Choroid plexus epithelial cell (primary cell): ENCODE measurements at places on chromosomes 1 and 21.

DNA sequence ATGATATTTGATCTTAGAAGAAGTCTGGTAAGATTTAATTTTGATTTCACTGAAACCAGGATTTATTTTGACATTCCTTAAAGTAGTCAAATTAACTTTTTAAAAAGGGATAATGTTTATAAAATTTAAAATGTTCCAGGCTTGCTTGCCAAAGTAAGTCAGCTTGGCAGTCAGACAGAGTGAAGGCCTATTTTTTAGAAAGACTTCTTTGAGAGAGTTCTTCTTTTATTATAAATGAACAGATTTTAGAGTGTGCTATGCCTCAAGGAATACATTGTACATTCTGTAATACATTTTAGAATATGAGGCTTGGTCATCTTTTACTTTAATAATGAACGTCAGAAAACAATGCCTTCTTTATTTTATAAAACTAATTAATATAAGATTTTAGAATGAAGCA lies 138.7 kb downstream of the DISP1 start:
- no peak for DNase-seq

DNA sequence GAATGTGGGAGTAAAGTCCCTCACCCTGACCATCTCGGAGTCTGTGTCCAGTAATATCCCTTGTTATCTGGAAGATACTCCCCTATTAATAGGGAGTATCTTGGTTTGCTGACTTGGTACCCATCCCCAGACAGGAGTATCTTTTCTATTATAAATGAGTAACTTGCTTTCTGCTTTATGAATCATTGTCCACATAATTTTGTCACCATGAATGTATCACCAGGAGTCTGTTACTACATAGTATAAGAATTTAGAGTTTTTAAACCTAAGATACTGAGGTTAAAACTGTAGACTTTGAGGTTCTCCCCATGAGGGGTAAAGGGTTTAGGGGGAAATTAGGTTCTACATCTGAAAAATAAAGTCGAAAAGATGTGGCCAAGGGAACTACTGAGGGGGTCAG lies 175.6 kb downstream of the FCRL5 start:
- no peak for DNase-seq

GRCh38 chr1:94553323-94553730 lies 11.8 kb upstream of the F3 start:
- peak; percentile 86 for DNase-seq

- no peak for DNase-seq
Observed at GRCh38 chr1:158103861-158104522, 76.7 kb upstream of the CD1D start.

GRCh38 chr1:32032275-32032615 lies 18.6 kb downstream of the KHDRBS1 start:
- no peak for DNase-seq

- DNase-seq, result no peak
Observed at GRCh38 chr1:151563376-151563775, 23.3 kb downstream of the TUFT1 start.

GRCh38 chr1:84930831-84931230 lies 37.8 kb upstream of the LPAR3 start:
- no peak for DNase-seq

GRCh38 chr1:234494049-234494448 lies 15.1 kb upstream of the TARBP1 start:
- no peak for DNase-seq

DNA sequence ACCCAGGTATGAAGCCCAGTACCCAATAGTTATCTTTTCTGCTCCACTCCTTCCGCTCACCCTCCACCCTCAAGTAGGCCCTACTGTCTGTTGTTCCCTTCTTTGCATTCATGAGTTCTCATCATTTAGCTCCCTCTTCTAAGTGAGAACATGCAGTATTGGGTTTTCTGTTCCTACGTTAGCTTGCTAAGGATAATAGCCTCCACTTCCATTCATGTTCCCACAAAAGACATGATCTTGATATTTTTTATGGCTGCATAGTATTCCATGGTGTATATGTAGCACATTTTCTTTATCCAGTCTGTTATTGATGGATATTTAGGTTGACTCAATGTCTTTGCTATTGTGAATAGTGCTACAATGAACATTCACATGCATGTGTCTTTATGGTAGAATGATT lies 2.8 kb upstream of the TP53BP2 start:
- no peak for DNase-seq

GRCh38 chr1:228987736-228988506 lies 252.6 kb downstream of the RHOU start:
- no peak for DNase-seq

DNA sequence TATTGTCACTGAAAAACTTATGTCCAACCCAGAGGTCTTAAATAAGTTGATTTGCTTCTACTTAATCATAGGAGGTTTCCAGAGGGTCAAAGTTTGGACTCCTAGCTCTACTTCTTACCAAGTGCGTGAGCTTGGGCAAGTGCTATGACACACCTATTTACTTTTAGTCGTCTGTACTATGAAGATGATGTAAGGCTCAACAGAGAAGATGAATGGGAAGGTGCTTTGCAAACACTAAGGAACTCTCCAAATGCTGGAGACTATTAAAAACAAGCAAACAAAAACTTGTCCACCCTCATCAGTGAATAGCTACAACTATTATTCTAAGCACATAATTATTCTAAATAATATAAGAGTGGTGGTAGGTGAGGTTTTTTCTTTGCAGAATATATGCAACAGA lies 232.3 kb upstream of the USP24 start:
- peak; percentile 28 for DNase-seq

DNA sequence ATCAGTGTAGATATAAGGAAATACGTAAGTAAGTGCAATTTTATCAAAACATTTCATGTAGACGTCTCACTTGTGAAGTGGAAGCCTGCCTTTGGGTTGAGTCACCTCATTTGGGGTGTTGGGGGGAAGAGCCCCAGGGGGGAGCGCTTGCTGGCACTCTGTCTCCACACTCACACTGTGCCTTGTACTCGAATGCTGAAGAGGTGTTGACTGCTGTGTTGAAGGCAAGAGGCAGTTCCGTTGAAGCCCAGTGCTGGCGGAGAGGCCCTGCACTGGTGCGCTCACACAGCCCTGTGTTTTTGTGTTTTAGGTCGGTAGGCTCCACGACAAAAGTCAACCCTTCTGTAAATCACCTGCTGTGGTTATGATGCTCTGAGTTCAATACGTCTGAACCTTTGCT lies 131.9 kb upstream of the COL6A1 start:
- DNase-seq, result no peak

DNA sequence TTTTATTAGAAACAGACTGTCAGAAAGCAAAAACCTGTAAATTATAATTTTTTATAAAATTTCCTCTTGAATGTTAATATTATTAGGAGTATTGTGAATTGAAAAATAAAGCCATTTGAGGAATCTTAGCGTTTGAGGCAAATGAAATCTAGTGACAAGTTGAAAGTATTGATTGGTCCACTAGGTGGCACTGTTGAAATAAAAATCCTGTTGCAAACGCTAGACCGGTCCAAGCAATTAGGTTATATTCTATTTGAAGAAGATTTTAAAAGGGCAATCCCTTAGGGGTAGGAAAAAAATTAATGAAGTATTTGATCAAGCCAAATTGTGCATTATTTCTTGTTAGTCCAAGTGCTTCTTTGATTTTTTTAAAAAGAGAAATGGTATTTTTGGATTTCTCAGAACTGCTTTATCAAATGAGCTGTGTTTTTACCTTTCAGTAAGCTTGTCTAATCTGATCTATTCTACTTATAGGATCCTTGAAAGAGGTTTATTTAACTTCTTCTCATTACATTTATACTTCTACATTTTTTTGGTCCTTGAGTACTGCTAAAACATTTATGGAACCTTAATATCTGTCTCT lies 57.7 kb downstream of the ATG4C start:
- peak; percentile 86 for DNase-seq

- DNase-seq, result no peak
Observed at GRCh38 chr1:70909262-70909822, 138.3 kb downstream of the PTGER3 start.

DNA sequence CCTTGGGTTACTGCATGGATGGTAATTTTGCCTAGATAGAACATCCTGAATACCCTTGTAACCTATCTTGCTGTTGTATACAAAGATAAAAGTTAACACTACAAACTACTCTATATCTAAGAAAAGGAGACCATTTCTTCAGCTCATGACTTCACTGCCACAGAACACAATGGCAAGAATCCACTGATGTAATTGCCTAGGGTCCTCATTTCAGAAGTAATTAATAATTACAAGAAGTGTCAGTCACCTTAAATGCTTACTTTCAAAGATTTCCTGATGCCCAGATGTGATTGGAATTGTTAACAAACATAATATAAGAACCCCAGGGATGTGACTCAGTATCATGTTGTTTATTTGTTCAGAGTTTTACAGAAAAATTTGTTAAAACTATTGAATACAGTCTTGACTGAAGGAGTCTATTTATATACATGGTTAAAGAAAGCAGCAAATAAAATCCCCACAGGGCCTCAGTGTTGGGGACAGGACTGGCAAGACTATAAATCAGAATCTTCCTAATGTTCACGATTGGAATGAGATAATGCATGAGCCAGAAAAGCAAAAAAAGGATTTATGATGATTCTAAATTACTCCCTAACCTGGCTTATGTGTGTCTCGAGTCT lies 83.9 kb downstream of the CRB1 start:
- no peak for DNase-seq

GRCh38 chr1:204894606-204895005 lies 23.9 kb downstream of the NFASC start:
- no peak for DNase-seq

DNA sequence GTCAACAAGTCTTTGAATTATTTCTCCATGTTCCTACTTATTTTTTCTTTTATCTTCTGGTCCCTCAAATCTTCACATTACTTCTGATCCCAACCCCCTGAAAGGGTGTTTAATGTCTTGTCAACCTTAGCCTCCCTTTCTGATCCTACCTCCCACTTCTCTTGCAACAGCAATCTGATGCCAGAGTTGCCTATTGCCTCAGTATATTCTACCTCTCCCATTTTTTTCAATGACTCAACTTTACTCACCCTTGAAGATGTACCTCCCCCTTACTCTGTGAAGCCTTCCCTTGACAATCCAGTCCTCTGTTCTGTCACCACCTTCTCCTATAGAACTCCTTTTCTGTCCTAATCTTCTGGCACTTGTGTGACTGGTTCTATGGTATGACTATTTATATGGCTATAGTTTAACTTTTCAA lies 99.5 kb upstream of the CD55 start:
- DNase-seq, result no peak

- no peak for DNase-seq
Observed at GRCh38 chr1:84691122-84691783, 992 bp upstream of the SSX2IP start.

GRCh38 chr1:24089743-24090555 lies 22.0 kb downstream of the MYOM3 start:
- no peak for DNase-seq

- no peak for DNase-seq
Observed at GRCh38 chr1:45536886-45537285, 13.7 kb upstream of the AKR1A1 start.

DNA sequence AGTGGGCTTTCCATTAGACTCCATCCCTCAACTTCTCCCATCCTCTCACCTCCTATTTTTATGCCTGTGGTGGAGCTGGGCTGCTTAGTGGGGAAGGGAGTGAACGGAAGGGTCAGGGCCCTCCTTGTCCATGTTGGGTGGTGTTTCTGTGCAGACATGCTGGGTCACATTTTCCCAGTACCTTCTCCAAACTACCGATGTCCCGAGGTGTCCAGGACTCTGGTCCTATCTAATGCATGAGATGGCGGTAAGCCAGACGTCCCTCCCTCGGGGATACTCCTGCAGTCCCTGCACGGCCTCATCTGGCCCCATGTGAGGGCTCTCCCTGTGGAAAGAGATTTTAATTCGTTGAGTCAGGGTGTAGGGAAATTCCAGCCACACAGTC lies 61.0 kb downstream of the OBSCN start:
- no peak for DNase-seq

GRCh38 chr1:86756062-86756406 lies 51.7 kb downstream of the SH3GLB1 start:
- DNase-seq, result no peak

- no peak for DNase-seq
Observed at GRCh38 chr1:101144671-101145448, 92.0 kb upstream of the S1PR1 start.

- no peak for DNase-seq
Observed at GRCh38 chr21:34205811-34206571, 132.6 kb downstream of the MRPS6 start.

GRCh38 chr1:53326598-53327181 lies 1.2 kb downstream of the LRP8 start:
- no peak for DNase-seq

DNA sequence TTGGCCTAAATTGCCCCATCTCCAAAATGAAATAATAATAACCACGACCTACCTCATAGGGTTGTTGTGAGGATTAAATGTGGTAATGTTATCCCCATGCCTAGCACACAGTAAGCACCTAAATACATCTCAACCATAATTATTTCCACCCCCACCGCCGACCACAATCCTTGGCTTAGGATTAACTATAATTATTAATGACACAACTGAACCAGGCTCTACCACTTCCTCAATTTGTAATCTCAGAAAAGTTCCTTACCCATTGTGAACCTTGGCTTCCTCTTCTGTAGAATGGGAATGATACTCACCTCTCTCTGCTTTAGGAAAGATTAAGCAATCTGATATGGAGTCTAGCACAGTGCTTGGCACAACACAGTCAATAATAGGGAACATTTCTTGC lies 44.3 kb upstream of the TACSTD2 start:
- DNase-seq, result no peak

GRCh38 chr1:53833393-53833792 lies 4.7 kb downstream of the NDC1 start:
- no peak for DNase-seq

DNA sequence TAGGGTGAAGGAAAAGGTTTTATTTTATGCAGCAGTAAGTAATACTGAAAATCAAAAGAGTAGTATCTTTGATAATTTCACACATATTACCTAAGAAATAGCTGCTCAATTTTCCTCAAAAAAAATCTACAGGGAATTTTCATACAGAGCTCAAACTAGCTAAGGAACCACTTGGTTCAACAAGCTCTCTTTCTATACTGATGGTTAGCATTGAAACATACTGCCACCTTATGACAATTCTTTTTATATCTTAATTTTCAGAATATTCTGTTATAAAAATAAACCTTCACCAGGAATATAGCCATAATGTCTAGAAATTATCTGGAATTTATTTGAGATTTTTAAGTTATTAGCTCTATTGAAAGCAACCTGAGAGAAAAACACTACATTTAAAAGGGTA lies 142.1 kb downstream of the DPYD start:
- peak; percentile 40 for DNase-seq

- DNase-seq, result no peak
Observed at GRCh38 chr1:234229581-234230387, 143.5 kb upstream of the COA6 start.

GRCh38 chr1:34928699-34929496 lies 552 bp downstream of the DLGAP3 start:
- DNase-seq, result no peak
